ENCODE measurements at places on chromosomes 3 and 15.
A peak's percentile ranks its signal among the peaks of the same experiment; 100 is the strongest.

- DNase-seq, result no peak
These were observed 11.1 kb upstream of the MBNL1 start for GRCh38 chr3:152257563-152258035.

DNA sequence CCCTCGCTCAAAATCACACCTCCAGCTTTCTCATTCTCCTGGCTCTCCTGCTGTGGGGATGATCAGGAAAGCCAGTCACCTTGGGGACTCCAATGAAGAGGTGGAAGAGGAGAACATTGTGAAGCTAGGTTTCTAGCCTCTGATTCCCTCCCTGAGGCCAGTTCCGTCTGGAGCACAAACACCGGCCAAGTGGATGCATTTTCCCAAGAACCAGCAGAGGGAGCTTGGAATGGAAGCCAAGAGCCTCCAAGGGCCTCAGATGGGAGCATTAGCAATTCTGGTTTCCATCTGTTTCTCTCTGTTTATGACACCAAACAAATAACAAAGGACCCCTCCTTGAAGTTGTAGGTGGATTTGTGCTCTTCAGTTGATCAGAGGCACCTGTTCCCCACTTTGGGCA is 40.6 kb upstream of the NMNAT3 start:
- DNase-seq, result peak; percentile 41

- DNase-seq, result no peak
These were observed 205.3 kb downstream of the CTNNB1 start for GRCh38 chr3:41404582-41404981.

DNA sequence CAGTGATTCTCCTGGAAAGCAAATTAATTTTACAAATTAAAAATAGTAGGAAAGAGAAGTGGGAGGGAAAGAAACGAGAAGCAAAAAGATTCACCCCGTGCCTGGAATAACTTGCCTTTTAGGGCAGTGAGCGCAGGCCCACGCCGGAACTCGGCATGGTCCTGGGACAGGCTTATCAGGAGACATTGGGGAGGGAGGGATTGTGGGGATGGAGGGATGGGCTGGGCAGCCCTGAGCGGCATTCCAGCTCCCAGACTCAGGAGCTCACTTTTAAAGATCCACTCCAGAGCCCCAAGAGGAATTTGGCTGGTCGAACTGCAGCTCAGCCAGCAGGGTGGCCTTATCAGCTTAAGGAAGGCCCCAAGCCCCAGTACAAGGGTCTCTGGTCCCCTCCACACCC is 117.9 kb downstream of the ADCY5 start:
- DNase-seq, result peak; percentile 80

All from left ventricle myocardium superior (tissue), 1 donor.